ENCODE measurements at places on chromosomes 3 and 15. TPM values are rescaled to one million over a fixed set of nuclear protein-coding genes. Genes with fewer than 3 reads are reported as not detected.

CCR9 gene
- not detected for total RNA-seq

C3orf49 gene
- not detected for total RNA-seq

FOXL2 gene
- total RNA-seq = under 0.01 TPM

FES gene
- total RNA-seq = 30.7 TPM

AGBL1 gene
- total RNA-seq = not detected

PBRM1 gene
- total RNA-seq = 45.9 TPM

PAQR5 gene
- total RNA-seq = 2.8 TPM

GPR149 gene
- total RNA-seq = not detected

CSPG4 gene
- 42.1 TPM for total RNA-seq

PATL2 gene
- 1.4 TPM for total RNA-seq

SMAD6 gene
- total RNA-seq = 37.2 TPM

TLR9 gene
- total RNA-seq = under 0.01 TPM

CMTM8 gene
- total RNA-seq = 0.09 TPM
